Breast epithelium (tissue), 4 donors: ENCODE measurements at places on chromosomes 16 and 17.

GRCh38 chr16:67356396-67356795 lies 29.8 kb downstream of the LRRC36 start:
- DNase-seq: no peak
- no peaks in the 10 kb centered on the region for H3K4me1 ChIP-seq
- no peaks in the 10 kb centered on the region for H3K27me3 ChIP-seq
- H3K4me3 ChIP-seq: no peak overlapping the region

- no peak for DNase-seq
- no peaks in the 10 kb centered on the region for H3K27me3 ChIP-seq
- H3K4me1 ChIP-seq: peaks cover 6% of the 10 kb centered on the region
- no peak overlapping the region for H3K4me3 ChIP-seq
- H3K27ac ChIP-seq: no peak overlapping the region
These were observed 1.6 kb upstream of the PKMYT1 start for GRCh38 chr16:2981899-2982250.

GRCh38 chr17:17305281-17305801 lies 2.2 kb downstream of the NT5M start:
- H3K27ac ChIP-seq: no peak overlapping the region
- no peak overlapping the region for H3K4me3 ChIP-seq
- H3K4me1 ChIP-seq: no peaks in the 10 kb centered on the region
- H3K27me3 ChIP-seq: no peaks in the 10 kb centered on the region
- no peak for DNase-seq

DNA sequence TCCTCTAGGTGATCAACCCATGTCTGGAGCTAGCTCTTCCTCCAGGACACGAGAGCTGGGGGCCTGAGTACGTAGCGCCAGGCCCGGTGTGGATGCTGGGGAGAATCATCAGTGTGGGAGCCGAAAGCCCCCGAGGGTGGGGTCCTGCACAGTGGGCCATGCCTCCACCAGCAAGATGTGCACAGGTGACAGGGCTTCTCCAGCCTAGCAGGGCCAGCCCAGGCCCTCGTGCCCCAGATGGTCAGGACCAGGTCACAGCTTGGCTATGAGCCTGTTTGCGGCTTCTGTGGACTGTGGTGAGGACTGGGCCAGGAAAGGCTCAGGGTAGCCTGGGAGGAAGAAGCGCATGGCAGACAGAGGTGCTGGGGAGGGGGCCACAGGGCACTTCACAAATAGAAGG lies 7.8 kb downstream of the MPG start:
- no peaks in the 10 kb centered on the region for H3K27me3 ChIP-seq
- peak overlapping the region; percentile 74 for H3K27ac ChIP-seq
- H3K36me3 ChIP-seq: no peaks in the 10 kb centered on the region
- no peak for DNase-seq
- no peak overlapping the region for H3K4me3 ChIP-seq

DNA sequence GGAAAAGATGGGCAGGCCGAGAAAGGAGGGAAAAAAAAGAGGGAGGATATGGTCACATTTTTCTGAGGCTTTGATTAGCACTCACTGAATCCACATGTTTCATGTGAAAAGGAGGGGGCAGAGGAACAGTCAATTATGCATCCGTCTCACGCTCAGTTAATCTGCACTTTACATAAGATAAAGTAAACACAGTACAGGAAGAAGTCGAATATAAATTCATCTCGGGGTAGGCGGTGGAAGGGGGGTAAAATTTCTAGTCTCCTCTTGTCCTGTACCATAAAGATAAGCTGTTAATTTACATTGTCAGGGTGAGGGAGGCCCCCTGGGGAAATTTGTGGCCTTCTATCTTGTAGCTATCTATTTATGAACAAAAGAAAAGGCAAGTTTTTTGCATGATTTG lies 73.1 kb upstream of the CES5A start:
- no peak overlapping the region for H3K4me3 ChIP-seq
- H3K27me3 ChIP-seq: no peaks in the 10 kb centered on the region
- H3K4me1 ChIP-seq: no peaks in the 10 kb centered on the region
- H3K27ac ChIP-seq: no peak overlapping the region
- H3K36me3 ChIP-seq: no peaks in the 10 kb centered on the region
- DNase-seq: no peak

GRCh38 chr17:56765449-56765848 lies 68.3 kb downstream of the C17orf67 start:
- no peak overlapping the region for H3K27ac ChIP-seq
- no peak overlapping the region for H3K4me3 ChIP-seq
- no peaks in the 10 kb centered on the region for H3K27me3 ChIP-seq
- DNase-seq: no peak
- H3K4me1 ChIP-seq: no peaks in the 10 kb centered on the region
- H3K36me3 ChIP-seq: no peaks in the 10 kb centered on the region

DNA sequence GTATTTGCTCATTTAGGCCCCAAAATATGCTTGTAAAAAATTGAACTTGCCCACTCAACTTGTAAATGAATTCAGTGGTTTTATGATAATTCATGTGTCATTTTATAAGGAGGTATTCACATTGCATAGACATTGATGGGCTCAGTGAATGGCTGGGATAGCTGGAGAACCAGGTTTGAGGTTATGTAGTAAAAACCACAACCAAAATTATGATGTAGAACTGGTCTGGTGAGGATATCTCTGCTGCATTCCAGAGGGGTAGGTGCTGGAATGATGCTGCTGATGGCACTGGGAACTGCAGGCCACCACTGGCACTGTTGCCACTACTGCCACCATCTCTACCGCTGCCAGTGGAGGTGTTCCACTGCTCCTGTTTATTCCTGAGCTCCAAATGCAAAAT lies 21.5 kb upstream of the RABEP1 start:
- H3K4me1 ChIP-seq: no peaks in the 10 kb centered on the region
- no peak overlapping the region for H3K4me3 ChIP-seq
- DNase-seq: no peak
- H3K27me3 ChIP-seq: no peaks in the 10 kb centered on the region
- no peaks in the 10 kb centered on the region for H3K36me3 ChIP-seq

DNA sequence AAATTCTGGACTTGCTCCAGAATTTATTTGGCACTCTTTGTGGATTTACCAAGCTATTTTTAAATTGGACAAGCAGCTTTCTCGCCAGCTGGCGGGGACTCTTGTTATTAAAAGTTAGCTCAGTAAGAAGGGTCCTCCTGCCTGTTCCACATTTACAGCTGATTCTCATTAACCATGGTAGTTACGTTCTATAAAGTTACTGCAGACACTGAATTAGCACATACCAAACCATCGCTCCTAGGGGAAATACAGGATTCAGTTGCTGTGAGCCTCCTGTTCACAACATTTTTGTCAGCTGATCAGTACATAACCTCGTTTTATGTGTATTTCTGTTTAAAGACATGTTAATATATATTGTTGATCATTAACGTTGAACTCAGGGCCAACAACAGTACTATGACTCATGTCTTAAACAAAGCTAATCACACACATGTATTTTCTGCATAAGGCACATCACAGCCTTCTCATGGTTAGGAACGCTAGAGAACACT lies 4.2 kb downstream of the LDAF1 start:
- no peak for DNase-seq
- peak overlapping the region; percentile 6 for H3K27ac ChIP-seq
- H3K4me3 ChIP-seq: no peak overlapping the region
- H3K27me3 ChIP-seq: no peaks in the 10 kb centered on the region

GRCh38 chr16:11329071-11329491 lies 16.2 kb upstream of the RMI2 start:
- H3K4me1 ChIP-seq: no peaks in the 10 kb centered on the region
- no peak overlapping the region for H3K4me3 ChIP-seq
- no peaks in the 10 kb centered on the region for H3K27me3 ChIP-seq
- DNase-seq: no peak
- H3K27ac ChIP-seq: peak overlapping the region; percentile 23
- H3K36me3 ChIP-seq: no peaks in the 10 kb centered on the region

DNA sequence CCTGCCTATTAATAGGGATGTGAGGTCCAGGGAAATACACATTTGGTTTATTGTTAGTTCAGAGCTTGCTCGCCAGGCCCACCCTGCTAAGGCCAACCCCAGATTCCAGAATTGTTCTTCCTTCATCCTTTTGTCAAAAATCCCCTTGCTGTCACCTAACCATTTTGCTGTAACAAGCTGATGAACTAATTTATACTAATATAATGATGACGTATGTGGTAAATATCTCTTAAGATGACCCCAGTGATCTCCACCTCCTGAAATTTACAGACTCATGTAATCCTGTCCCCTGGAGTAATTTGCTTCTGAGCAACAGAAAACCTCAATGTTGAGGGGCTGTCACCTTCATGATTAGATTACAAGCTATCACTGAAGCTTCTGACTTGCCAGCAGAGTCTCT lies 236.3 kb upstream of the N4BP1 start:
- no peak overlapping the region for H3K27ac ChIP-seq
- no peaks in the 10 kb centered on the region for H3K36me3 ChIP-seq
- H3K4me1 ChIP-seq: no peaks in the 10 kb centered on the region
- no peaks in the 10 kb centered on the region for H3K27me3 ChIP-seq

DNA sequence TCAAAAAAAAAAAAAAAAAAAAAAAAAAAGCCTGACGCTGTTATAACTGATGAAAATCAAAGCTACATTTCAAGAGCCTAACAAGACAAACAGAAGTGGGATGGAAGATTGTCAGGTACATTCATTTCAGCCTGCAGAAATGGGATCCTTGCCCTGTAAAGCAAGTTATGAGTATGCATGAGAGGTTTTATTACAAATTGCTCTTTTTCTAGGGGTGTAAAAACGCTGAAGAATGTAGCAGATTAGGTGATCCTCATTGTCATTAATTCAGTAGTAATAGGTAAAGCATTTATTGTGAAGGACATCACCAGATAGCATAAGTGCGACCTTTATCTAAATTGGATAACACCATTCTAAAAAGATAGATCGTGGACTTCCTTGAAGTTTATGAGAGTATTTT lies 208.3 kb downstream of the KCNJ2 start:
- no peaks in the 10 kb centered on the region for H3K27me3 ChIP-seq
- no peak overlapping the region for H3K4me3 ChIP-seq
- H3K27ac ChIP-seq: no peak overlapping the region
- DNase-seq: no peak

DNA sequence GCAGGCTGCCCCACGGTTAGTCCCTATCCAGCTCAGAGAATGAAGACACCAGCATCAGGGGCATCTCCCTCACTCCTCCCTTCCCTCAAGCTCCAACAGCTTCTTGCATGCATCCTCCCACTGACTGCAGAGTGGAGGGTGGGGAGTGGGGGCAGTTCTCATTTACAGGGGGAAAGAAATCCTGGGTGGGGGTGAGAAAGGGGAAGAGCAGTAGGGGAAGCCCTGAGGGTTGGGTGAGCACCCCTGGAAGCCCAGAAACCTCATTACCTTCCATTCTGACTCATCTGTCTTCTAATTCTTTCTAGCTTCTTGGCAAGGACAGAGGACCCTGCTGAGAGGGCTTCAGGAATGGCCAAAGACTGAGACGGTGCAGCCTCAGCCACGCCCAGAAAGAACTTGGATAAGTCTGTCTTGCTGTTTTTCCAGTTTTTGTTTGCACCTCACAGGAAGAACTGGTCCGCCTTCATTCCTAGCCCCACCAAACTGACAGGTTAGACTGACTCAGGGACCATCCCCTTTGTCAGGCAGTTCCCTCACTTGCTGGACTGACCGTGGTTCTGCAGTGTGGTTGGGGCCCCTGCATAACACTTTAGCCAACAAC lies 52.5 kb upstream of the WSB1 start:
- DNase-seq: peak; percentile 77
- no peaks in the 10 kb centered on the region for H3K36me3 ChIP-seq
- peaks cover 34% of the 10 kb centered on the region for H3K4me1 ChIP-seq
- no peaks in the 10 kb centered on the region for H3K27me3 ChIP-seq
- no peak overlapping the region for H3K4me3 ChIP-seq

DNA sequence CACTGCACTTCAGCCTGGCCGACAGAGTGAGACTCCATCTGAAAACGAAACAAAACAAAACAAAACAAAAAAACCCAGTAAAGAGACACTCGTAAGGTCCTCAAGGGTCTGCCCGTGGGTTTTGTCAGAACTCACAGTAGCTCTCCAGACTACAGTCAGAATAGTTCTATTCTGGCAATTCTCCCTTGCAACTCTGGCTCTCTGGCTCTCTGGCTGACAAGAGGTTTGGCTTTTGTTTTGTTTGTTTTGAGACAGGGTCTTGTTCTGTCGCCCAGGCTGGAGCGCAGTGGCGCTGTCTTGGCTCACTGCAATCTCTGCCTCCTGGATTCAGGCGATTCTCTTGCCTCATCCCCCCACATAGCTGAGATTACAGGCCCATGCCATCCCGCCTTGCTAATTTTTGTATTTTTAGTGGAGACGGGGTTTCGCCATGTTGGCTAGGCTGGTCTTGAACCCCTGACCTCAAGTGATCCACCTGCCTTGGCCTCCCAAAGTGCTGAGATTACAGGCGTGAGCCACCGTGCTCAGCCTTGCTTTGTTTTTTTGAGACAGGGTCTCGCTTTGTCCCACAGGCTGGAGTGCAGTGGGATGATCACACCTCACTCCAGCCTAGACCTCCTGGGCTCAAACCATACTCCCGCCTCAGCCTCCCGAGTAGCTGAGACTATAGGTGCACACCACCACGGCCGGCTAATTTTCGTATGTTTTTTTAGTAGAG lies 20.5 kb upstream of the CHP2 start:
- no peak overlapping the region for H3K27ac ChIP-seq
- H3K36me3 ChIP-seq: no peaks in the 10 kb centered on the region
- no peak for DNase-seq
- H3K4me1 ChIP-seq: no peaks in the 10 kb centered on the region
- no peak overlapping the region for H3K4me3 ChIP-seq
- no peaks in the 10 kb centered on the region for H3K27me3 ChIP-seq

DNA sequence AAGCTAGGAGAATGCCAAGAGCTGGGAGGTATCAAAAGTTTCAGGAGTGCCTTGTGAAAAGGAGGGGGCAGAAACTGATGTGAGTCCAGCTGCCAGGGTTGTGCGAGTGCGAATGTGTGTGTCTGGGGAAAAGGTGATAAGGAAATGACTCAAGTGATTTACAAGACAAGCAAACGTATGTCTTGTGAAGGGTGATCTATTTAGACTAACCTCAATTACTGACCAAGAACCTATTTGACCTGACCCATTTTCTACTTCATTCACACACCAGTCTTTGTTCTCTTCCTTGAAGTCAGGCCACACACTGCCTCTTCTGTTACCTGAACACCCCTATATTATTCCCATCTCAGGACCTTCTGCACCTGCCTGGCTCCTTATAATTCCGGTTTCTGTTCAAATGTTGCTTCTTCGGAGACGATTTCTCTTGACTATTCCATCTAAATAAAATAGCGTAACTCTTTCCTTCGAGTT lies 1.0 kb downstream of the GDE1 start:
- H3K36me3 ChIP-seq: no peaks in the 10 kb centered on the region
- H3K27ac ChIP-seq: peak overlapping the region; percentile 91
- DNase-seq: no peak
- H3K4me3 ChIP-seq: peak overlapping the region; percentile 79
- no peaks in the 10 kb centered on the region for H3K27me3 ChIP-seq
- H3K4me1 ChIP-seq: peaks cover 4% of the 10 kb centered on the region

GRCh38 chr16:86880316-86881117 lies 302.2 kb downstream of the FOXL1 start:
- peaks cover 47% of the 10 kb centered on the region for H3K27me3 ChIP-seq
- no peak overlapping the region for H3K4me3 ChIP-seq
- DNase-seq: no peak

DNA sequence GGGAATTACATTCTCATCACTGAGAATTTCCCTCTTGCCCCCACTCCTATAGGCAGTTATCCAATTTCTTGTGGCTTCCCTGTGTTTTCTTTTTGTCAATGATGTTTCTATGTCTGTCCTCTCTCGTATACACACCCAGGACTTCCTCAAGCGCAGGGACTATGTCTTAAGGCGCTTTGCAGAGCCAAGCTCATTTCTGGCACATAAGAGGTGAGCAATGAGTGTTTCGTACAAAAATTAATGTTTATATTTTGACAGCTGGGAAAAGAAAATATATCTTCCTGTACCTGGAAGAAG lies 947 bp downstream of the DDX42 start:
- peak overlapping the region; percentile 73 for H3K4me3 ChIP-seq
- peak overlapping the region; percentile 98 for H3K27ac ChIP-seq
- no peak for DNase-seq
- peaks cover 14% of the 10 kb centered on the region for H3K4me1 ChIP-seq
